Hematopoietic multipotent progenitor cell treated with erythropoietin and hydrocortisone succinate and interleukin-3 and kit ligand, for 17 days (in vitro differentiated cells): ENCODE measurements at places on chromosomes 7 and 10.

DNA sequence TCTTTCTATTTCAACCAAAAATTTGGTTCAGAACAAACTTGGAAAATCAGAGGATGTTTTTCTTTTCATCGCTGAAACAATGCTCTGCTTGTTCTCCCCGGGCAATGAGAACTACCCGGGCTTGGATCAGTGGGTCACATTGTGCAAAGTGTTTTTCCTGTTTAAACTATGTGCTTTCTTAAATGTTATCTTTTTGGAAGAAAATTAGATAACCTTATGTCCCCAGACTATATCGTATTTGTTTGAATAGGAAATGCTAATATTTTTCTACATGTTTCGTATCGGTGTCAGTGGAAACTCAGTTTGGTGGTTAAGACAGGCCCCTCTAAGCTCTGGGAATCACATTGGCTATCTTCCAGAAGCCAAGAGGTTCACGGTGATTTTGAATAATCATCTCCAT, 319.5 kb upstream of the NFE2L3 start:
- no peak for DNase-seq

DNA sequence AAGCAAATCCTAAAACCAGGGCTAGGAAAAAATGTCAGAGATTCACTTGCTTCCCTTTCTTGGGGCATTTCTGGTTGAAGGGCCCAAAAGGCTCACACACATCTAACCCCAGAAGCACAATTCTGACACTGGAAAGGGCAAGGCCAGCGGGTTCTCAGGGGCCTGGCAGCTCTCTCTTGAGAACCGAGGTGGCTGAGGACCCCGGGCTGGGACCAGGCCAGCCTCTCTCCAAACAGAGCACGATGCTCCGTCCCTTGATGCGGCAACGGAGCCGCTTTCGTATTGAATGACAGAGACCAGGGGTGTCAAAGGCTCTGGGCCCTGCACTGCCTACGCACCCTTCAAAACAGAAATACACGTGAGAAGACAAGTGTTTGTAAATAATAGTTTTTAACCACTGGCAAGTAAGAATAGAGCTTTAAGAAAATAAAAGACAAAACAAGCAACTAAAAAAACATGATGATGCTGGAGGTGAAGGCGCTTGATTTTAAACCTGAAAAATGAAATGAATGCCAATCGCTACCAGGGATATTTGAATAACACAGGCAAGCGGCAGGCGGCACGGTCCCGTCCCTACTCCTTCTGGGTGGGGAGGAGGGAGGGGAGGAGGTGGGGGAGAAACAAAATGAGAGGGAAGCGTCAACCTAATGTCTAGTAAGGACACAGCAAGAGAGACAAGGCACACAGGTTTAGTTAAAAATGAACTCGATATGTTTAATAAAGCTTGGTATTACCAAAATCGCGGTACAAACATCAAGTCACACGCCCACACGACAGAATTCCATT, 68.0 kb downstream of the SLC29A4 start:
- no peak for DNase-seq

DNA sequence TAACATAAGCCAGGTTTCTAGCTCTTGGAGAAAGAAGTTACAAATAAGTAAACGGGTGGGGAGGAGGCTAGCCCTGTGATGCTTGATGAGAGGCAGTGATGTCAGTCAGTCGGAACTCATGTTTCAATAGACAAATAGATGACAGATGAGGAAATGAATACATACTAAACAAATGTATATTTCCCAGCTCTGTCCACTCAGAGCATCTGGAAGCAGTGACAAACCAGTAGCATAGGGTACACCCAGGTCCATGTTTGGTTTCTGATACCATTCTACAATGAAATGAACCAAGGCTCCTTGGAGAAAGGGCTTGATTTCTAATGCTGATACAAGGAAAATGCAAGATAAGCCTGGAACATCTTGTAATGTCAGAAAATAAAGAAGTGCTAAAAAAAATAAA, 30.6 kb downstream of the PODXL start:
- no peak for DNase-seq

DNA sequence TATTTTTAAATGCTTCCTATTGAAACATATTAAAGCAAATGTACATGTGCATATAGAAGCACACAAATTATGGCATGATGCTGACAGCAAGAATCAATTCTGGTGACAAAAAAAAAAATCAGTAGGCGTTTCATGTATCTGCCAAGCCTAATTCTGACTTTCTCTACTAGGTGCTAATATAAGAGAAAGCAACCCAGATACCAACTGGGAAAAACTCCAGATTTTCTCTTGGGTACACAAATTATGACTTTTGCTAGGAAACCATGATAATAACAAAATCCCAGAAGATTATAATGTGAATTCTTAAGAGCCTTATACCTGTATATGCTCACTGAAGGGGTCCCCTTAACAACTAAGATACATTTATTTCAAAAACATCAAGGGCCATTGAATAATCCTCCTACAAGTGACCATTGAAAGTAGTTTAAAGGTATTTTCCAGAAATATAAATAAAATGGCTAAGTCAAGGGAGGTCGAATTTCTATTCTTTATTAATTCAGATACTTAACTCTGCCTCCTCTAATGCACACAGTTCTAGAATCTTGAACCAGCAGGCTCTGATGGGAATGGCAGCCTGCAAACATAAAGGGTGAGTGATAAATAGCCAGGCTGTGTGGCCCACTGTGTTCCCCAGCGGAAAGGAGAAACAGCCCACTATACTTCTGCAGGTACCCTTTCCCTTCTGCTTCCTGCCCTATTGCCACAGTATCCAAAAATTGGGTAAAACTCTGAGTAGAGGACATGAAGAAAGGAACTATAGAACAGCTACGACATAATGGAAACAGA, 84.5 kb downstream of the DGKB start:
- DNase-seq = no peak

GRCh38 chr7:91185771-91186170, 78.5 kb upstream of the FZD1 start:
- no peak for DNase-seq

- no peak for DNase-seq
These were observed 236.3 kb upstream of the PLXDC2 start for GRCh38 chr10:19579761-19580545.

DNA sequence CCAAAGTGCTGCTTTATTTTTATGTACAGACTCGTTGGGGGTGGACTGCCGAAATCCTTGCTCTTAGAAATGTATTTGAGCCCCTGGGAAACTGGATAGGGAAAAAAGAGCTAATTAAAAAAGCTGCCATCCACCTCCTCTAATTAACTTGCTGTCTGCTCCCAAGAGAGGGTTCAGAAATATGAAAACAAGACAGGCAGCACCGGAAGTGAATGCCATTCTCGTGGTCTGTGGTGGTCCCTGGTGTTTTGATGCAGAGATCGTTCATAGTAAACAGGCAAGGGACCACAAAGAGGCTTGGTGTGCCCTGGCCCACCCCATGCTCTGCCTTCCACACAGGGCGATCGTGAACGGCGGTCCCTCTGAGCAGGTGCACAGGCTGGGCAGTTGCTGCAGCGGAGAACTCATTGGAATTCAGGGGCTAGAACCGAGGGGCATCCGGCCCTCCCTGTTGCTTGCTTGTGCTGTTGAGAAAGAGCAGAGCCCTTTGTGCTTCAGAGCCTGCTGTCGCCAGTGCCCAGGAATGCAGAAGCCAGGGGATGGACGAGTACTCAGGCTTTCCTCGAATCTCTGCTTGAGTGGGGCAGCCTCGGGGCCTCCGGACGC, 79.1 kb upstream of the BTBD16 start:
- DNase-seq = no peak

DNA sequence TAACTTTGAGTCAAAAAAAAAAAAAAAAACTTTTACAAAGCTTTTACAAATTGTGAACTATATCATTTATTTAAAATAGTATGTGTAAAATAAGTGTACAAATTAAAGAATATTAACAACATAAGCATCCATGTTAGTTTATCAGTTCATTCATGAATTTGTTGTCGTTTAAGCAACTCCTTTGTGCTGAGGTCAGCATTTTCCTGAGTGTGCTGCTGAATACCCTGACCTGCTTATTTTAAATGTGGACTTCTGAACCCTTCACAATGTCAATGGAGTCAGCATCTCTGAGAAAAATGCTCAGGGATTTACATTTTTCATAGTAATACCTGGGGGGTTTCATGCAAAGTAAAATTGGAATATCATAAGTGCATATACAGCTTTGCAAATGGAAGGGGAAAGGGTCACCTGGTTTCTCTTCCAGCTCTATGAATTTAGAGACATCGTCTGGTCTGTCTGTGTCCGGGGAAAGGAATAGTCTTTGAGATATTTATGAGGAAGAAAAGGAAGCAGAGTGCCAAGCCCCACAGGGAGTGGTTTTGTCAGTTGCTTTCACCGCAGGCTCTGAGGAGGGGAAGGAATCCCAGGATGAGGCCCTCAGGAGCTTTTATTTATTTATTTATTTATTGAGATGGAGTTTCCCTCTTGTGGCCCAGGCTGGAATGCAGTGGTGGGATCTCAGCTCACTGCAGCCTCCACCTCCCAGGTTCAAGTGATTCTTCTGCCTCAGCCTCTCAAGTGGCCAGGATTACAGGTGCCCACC, 125.5 kb upstream of the SVIL start:
- DNase-seq = no peak

GRCh38 chr7:116180302-116180701, 30.0 kb upstream of the TES start:
- DNase-seq = no peak

DNA sequence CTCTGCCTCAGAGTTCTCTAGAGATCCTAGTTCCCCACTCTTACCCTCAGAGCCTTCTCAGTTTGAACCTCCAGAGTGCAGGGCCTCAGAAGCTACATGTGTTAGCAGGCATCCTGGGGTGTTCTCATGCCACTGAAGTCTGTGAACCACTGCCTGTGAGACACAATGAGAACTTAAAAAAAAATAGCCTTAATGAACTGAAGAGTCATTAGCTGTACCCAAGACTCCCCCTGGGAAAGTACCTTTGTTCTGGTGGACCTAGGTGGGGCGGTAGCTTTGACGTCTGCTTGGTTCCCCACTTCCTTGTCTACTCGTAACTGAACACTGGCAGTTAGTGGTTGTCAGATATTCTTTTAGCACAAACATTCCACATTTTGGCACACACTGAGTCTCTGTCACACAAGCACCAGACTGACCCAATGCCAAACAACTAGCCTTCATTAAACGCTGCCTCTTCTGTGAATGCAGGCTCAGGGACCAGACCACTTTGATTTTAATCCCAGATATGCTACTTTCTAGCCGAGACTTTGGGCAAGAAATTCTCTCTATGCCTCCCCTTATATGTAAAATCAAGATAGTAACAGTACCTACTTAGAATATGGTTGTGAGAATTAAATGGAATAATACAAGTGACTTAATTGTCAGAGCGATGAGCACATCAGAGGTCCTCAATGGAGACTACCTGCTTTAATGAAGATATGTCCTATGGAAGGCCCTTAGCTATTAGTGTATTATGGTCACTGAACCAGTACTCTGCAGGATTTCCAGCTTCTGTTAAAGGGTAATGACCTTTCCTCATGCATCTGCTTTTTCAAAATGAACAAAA, 75.3 kb upstream of the CC2D2B start:
- no peak for DNase-seq

GRCh38 chr7:73716318-73716890, 3.1 kb downstream of the STX1A start:
- DNase-seq = no peak
